ENCODE measurements at places on chromosomes 13 and 19.
A peak's percentile ranks its signal among the peaks of the same experiment; 100 is the strongest.

- DNase-seq: no peak
Observed at GRCh38 chr19:2848616-2849015, 7.3 kb downstream of the ZNF555 start.

- no peak for DNase-seq
Observed at GRCh38 chr19:2236064-2236313, 140 bp downstream of the PLEKHJ1 start.

- no peak for DNase-seq
Observed at GRCh38 chr19:23263870-23264590, 13.8 kb upstream of the ZNF724 start.

DNA sequence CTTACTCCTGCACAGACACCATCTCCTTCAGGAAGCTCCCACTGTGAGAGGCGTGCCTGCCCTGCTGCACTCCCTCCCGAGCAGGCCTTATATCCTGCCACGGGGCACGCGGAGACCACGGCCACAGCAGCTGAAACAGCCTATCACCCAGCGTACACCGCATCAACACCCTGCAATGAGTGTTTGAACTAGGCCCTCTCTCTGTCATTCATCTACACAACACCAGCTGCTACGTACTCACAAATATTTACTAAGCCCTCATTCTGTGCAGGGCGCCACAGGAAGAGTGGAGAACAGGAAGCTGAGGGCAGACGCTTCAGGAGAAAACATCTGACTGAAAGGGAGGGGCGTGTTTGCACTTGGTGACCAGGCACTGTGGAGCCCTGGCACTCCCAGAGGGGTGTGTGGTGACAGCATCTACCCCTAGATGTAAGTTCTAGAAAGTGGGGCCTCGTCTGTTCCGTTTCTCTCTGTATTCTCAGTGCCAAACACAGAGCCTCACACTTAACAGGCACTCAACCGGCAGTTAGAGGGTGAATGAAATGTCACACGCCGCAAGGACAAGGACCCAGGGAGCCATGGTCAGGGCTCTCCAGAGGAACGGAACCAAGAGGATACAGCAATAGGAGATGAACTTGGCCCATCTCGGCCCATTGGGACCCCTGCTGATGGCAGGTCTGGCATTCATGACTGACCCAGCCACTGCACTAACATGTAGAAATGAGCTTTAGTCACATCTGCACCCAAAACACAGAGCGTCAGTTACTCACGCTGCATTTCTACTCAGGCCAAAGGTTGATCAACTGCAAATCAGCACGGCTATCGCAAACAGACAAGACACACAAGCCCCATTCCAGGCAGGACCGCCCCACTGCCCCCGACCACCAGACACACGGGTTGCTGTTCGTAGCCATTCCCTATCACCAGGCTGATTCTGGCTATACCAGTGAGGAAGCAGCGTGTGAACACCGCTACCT is 15.7 kb downstream of the RANBP3 start:
- no peak for DNase-seq

DNA sequence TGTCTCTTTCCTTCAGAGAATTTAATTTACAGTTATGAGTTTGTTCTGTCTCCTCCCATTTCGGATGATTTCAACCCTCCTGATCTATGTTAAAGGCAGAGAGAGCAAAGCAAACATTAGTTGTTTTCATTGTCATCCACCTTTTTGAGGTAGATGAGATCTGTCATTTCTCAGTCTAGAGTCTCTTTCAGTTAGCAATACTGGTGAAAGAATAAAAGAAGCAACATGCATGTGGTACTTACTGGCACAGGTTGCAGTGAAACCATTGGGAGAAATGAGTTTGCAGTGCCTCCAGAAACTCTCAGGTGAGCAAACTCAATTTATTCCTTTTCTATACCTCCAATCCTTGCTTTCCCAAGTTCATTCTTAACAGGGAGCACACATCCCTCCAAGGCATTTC is 99.4 kb downstream of the RBM26 start:
- DNase-seq: no peak

- no peak for DNase-seq
Observed at GRCh38 chr13:110811771-110812120, 98.2 kb downstream of the ING1 start.

- DNase-seq: peak; percentile 79
Observed at GRCh38 chr19:46192992-46193650, 36.4 kb upstream of the IGFL1 start.

Data from HFFc6 (cell line).